ENCODE measurements at places on chromosomes 1 and 21.

DNA sequence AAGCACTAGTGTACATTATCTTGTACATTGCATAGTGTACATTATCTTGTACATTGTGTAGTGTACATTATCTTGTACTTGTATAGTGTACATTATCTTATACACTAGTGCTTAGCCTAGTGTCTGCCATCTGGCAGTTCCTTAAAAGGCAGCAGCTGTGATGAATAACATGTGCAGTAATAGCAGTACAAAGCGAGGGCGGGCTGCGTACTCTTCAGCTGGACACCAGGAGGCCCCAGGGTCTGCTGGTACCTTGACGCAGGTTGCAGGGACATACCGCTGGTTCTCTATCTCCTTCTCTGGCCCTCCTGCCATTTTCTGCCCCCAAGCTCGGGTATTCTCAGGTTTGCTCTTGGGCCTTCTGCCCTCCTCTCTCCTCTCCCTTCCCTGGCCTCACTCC is 149.6 kb downstream of the SEC16B start:
- DNase-seq = no peak

DNA sequence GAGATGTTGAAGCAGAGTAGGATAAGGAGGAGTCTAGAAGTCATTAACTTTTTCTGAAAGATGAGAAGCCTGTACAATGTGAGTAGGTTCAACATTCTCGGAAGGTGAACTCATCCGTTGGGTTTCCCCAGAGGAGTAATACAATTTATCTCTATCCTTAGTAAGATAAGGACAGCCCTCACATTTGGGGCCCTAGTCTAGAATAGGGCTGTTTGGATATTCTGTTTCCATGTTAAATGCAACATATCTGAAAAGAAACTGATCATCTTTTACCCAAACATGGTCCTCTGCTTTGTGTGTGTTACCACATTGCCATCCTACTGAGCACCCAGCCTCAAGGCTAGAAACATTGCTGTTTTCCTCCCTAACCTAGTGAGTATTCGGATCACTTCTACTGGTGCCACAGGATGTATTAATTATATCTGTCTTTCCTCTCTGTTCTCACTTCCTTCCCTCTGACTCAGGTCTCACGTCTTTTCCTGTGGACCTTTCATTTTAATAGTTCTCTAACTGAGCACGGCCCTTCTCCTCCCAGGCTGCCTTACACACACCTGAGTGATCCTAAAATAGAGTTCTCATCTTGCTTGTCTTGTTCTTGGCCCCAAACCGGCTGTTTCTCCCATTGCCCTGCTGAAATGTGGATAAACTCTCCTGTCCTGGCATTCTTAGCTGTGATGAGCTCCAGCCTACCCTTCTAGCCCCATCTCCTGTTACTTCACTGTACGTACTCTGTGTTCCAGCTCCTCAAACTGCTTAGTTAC is 91.7 kb downstream of the CDC14A start:
- no peak for DNase-seq

DNA sequence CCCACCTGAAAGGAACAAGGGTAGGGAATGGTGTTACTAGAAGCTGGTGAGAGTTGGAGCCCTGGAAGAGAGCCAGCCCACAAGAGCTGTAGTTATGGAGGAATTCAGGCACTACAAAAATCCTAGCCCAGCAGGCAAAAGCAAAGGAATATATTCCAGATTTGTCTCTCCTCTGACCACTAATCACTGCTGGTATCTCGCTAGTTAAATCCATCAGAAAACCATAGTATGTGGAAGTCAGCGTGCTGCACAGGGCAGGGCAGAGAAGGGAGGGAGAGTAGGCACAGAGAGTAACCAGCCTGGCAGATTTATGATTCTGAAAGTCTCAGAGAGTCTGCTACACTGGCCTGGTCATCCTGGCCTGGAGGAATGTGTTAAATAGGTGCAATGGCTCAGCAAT is 88.6 kb downstream of the SELENOF start:
- no peak for DNase-seq

- DNase-seq = peak; percentile 89
These were observed 10.8 kb upstream of the ASCL5 start for GRCh38 chr1:201137579-201138310.

- no peak for DNase-seq
These were observed 148.6 kb downstream of the C1orf21 start for GRCh38 chr1:184535191-184535970.

DNA sequence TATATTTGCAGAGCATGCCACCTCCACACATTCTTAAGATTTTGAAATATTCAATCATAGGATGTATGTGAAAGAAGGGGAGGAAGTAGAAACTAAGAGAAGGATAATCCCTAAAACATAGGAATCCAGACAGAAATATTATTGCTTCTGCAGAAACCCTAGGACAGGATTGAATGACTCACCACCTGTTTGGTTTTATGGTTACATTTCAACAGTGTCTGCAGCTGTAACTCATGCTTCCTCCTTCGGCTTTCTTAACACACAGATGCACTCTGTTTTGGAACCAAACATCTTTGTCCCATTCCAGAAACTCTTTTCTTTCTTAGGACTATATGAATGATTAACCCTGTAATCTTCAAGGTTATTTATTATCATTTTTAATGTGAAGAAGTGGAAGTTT is 20.7 kb downstream of the RGS7 start:
- peak; percentile 51 for DNase-seq

DNA sequence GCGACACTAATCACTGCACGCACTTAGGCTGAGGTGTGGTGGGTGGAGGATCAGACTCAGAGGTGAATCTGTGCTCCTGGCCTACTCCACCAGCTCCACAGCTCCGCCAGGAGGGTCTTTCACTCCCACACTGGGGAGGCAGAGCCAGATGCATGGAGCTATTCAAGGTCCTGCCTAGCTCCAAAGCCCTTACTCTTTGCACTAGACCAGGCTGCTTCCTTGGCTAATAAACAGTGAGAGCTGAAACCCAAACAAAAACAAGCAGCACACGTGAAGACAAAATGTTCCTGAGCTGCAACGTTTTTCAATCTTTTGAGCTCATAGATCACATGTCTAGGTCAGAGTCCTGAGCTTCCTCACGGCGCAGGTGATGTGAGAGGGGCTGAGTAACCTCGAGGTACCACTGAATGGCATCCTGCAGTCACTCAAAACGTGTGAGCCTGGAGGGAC is 19.2 kb downstream of the CAPZB start:
- no peak for DNase-seq

DNA sequence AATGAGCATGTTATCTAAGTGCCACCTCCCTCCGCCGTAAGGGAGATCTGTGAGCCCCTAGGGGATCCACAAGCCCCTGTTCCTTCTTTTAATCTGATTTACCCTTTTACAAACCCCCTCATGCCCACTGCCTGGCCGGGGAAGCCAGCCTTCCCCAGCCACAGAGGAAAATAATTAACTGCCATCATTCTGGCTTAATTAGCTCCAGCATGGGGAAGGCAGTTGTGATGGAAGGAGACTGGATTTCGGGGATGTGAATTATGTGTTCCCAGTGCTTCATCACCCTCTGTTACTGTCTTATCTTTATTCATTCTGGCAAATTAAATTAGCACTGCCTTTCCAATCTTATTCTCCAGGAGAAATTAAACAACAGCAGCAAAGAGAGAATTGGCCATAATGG is 135.8 kb downstream of the PTPRU start:
- no peak for DNase-seq

- no peak for DNase-seq
These were observed 283.0 kb downstream of the PAPPA2 start for GRCh38 chr1:176745945-176746344.

DNA sequence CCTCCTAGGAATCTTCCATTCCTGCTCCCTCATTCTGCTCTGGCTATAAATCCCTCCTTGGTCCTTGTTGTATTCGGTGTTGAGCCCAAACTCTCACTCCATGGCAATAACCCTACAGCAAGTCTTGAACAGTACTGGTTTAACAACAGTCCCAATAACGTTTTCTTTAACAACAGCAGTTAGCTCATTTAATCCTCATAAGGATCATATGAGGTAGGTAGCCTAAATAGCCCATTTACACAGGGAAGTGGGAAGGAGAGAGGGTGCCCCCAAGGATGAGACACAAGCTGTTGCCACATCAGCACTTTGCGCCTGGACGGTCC is 444 bp upstream of the AGTRAP start:
- DNase-seq = no peak

GRCh38 chr1:25047506-25048240 is 117.6 kb upstream of the RUNX3 start:
- no peak for DNase-seq

DNA sequence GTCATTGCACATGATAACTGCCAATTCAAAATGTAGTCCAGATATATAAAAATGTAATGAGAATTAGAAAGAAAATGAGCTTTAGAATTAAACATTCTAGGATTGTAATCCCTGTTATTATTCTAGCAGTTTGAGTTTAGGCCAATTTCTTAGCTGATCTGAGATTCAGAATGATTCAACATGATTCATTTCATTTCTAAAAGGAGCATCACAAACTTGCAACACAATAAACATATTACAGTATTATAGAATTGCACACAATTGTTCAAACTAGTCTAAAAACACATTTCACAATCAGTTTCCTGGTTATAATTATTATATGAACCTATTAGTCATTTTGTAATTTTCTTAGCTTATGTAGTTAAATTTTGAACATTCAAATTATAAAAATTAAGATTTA is 43.3 kb upstream of the TSHB start:
- DNase-seq = no peak

- no peak for DNase-seq
These were observed 6.3 kb upstream of the ERVH48-1 start for GRCh38 chr21:42931560-42932235.

GRCh38 chr1:236365999-236366570 is 28.0 kb upstream of the EDARADD start:
- no peak for DNase-seq

DNA sequence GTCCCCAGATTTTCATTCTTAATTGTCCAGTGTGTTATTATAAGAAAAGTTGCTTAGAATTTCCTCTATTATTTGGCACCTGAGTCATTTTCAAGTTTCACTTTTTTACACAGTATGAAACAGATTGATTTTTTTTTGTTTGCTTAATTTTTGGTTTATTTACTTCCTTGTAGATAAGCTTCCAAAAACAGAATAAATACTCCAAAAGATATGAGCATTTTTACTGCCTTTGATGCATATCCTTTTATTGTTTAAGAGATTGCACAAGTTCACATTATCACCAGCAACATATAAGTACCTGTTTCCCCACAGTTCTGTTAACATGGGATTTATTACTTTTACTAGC is 36.3 kb upstream of the AHCYL1 start:
- no peak for DNase-seq

GRCh38 chr1:1567891-1568291 is 6.8 kb downstream of the SSU72 start:
- DNase-seq = no peak

GRCh38 chr1:17342014-17342441 is 30.0 kb upstream of the PADI6 start:
- no peak for DNase-seq

DNA sequence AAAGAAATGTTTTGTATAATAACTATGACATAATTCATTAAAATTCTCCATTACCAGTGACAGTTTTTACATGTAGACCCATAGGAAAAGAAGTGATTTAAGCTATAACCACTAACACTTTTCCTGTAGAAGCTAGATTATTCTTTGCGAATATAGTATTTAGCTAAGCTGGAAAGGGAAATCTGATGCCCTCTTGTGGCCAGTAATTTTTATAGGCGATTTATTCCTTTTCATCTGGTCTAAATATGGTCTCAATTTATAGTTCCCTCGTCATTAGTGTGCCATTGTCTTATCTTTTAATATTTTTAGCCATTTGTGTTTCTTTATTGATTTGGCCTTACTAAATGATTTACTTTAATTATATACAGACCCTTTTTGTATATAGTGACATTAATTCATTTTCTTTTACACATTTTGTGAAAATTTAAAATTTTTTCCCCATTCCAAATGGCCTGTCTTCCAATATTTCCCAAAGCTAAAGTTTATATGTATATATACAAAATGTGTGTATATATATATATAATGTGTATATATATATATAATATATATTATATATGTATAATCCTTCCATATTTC is 26.7 kb downstream of the BTG3 start:
- peak; percentile 7 for DNase-seq

DNA sequence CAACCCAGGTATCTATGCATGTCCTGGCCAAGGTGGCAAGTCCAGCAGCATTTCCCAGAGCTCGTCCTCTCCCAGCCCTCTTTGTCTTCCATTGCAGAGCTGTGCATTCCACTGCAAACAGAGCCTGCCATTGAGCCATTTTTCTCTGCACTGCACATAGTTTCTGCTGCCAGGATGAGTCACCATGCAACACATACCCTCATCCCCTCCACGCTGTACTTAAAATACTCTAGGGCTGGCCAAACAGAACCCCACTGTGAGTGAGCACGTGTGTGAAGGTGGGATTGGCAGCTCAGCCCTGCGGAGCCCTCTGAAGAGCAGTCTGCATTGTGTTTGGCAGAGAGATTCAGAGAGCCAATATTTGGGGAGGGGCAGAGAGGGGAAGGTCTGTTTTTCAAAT is 3.9 kb upstream of the ATP1B1 start:
- DNase-seq = peak; percentile 76

DNA sequence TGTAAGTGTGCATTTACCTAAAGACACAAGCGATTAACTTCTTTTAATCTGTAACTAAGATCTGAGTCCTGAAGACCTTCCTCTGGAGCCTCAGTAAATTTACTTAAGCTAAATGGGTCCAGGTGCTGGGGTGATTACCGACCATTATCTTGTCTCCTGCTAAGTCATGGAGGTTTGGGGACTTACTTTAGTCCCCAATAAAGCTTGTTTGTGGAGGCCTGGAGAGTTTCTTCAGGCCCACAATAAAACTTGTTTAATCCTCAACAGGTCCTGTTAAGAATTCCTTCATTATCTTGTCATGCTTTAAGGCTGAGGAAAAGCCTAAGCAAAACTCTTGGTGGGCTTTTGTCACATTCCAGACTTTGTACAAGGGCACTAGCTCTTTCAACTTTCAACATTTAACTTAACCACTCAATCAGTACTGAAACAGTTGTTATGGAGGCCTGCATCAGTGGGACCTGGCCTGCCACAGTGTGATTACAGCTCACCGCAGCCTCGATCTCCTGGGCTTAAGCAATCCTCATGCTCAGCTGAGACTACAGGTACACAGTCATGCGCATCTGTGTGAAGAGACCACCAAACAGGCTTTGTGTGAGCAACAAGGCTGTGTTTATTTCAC is 84.0 kb downstream of the FMO4 start:
- DNase-seq = no peak
